ENCODE measurements at places on chromosomes 7 and 10.

- no peak for DNase-seq
These were observed 82.0 kb downstream of the ARL4A start for GRCh38 chr7:12769444-12769843.

DNA sequence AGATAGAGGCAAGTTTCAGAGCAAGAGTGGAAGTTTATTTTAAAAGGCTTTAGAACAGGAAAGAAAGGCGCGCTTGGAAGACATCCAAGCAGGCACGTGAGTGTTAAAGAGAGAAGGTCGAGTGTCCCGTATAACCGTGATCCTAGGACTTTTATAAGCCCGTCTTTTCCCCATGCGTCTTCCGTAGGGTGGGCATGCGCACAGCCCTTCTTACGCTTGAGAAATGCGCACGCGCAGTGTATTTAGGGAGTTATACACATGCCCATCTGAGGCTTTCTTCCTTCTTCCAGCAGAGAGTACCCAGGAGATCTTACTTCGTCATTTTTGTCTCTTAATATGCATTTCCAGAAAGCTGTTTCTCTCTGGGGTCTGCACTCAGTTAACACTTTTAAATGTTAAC, 52.4 kb downstream of the CALD1 start:
- DNase-seq = no peak

DNA sequence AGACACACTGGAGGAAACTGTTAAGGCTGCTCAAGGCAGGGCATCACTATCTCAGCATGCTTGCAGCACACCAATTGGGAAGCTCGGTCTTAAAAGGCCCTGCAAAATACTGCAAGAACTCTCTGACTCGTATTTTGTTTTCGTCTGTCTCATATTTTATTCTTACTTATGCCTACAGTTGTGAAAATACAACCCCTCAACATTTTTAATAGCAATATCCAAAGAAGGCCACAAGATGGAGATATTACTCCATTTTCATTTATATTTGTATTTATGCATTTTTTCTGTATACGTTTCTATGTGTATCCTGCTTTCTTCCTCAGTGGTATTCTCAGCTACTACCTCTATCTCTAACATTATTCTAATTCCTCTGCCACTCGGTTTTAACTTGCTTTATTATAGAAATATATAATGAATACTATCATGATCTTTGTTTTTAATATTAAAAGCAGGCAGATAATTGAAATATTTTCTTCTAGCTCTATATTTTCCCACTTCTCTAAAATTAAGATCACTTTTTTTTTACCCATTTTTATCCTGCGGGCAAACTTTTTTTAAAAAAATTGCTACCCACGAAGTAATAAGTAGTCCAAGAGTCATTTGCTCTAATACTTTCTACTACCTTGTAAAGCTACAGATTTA, 10.0 kb downstream of the DNAJC1 start:
- no peak for DNase-seq

DNA sequence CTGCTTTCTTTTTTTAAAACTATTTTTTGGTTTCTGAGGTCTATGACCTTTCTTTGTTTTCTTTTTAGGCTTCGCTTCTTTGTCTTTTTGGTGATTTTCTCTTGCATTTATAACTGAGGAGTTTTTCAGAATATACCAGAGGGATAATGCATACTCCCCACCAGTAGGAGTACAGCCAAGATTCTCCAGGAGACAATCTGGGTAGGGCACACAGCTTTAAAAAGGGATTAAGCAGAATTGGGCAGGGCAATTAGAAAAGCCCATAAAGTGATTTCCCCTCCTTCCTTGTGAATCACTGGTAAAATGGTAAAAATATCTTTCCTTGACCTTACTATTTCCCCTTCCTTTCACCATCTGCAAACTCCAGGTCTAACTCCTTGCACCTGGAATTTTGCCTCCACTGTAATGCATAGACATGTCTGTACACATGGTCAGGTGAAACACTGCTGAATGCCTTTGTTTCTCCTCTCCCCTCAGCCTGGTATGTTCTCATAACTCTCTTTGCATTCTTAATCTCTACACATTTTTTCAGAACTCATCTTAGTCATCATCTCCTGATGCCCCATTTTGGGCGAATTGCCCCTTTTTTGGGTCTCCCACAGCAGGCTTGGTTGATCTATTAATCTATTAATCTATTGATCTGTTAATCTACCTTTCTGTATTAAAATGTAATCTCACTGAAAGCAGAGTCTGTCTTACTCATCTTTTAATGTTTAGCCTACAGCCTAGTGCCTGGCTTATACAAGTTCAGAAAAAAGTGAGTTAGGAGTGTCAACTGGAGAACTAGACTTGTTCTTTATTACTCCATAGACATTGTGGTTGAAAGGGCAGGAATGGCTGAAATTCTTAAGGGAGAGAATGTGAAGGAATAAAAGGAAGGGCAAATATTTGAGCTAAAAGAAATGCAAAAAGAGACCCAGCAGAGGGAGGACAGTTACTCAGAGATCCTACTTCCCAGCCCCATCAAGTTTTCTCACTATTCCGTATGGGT, 64.6 kb downstream of the MDFIC start:
- no peak for DNase-seq

DNA sequence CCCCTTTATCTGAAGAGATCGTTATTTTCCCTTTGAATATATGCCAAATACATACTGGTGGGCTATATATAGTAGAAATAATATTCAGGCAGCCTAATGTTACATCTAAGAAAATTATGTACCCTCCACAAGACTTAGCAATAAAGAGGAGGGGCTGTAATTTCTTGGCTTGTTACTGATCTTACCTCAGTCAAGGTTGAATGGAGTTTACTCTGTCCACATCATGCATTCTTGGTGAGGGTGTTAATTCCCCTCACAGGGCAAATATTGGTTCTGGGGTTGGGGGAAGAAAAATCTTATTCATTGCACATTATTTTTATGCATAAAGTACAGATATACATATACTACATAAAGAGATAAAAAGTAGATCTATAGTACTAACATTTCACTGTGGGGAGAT, 145.8 kb upstream of the ANK3 start:
- no peak for DNase-seq

All from GM18507 (cell line).